ENCODE measurements at places on chromosomes 2 and 18.

GRCh38 chr2:201059961-201060755 is 11.3 kb downstream of the HYCC2 start:
- DNase-seq, result no peak

- no peak for DNase-seq
These were observed 46.5 kb downstream of the THNSL2 start for GRCh38 chr2:88216641-88217040.

DNA sequence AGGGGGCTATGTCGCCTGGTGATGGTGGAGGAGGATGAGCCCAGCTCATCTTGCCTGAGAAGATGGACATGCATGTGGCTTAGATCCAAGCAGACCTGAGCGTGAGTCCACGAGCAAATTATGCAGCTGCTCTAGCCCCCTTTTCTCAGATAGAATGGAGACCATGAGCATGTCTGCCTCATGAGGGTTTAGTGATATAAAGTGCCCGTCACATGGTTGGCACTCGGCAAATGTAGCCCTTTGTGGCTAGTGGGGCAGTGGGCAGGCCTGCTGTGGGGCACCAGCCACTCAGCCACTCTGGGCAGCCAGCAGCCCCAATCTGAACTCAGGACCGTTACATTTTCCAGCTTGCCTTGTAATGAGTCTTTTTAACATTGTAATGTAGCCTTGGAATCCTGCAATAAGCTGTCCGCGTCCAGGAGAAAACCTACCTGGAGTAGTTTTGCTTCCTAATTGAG is 92.1 kb upstream of the HS6ST1 start:
- no peak for DNase-seq

GRCh38 chr18:57311472-57311871 is 40.9 kb upstream of the ST8SIA3 start:
- no peak for DNase-seq

- DNase-seq, result no peak
These were observed 141.9 kb downstream of the MTCL1 start for GRCh38 chr18:8847066-8847755.

- no peak for DNase-seq
These were observed 235.9 kb downstream of the SETBP1 start for GRCh38 chr18:44916429-44917207.

DNA sequence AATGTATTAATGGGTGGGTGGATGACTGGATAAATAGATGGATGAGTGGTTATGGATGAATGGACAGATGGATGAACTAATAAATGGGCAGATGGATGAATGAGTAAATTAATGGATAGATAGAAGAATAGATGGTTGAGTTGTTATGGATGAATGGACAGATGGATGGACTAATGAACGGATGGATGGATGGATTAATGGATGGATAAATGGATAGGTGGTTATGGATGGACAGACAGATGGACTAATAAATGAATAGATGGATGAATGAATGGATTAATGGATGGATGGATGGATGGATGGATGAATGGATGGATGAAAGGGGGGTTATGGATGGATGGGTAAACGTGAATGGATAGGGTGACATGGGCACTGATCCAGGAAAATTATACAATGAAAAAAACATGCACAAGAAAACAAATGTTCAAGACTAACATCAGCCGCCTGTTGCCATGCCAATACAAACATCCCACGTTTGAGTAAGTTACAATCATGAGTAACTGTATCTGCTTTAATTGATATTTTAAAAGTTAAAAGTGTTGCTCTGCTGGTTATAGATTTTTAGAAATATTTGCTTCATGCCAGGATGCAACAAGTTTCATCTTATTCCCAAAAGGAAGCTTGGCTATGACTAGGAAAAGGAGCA is 20.8 kb downstream of the PXDN start:
- no peak for DNase-seq

DNA sequence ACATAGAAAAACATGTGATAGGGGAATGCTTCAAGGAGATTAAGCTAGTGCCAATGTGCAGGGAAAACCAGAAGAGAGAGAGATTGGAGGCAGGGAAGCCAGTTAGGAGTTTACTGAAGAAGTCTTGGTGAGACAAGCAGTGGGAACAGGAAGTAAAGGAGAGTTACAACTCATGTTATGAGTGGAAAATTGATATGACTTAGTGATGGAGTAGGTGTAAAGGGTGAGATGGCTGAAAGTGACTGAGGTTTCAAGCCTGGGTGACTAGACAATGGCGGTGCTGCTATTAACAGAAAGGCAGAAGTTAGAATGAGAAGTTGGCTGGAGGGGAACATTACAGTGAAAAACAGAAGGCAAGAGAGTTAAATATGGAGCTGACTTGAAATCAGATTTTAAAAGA is 16.5 kb downstream of the DOK1 start:
- no peak for DNase-seq

GRCh38 chr2:238875101-238875470 is 27.2 kb downstream of the TWIST2 start:
- peak; percentile 15 for DNase-seq

DNA sequence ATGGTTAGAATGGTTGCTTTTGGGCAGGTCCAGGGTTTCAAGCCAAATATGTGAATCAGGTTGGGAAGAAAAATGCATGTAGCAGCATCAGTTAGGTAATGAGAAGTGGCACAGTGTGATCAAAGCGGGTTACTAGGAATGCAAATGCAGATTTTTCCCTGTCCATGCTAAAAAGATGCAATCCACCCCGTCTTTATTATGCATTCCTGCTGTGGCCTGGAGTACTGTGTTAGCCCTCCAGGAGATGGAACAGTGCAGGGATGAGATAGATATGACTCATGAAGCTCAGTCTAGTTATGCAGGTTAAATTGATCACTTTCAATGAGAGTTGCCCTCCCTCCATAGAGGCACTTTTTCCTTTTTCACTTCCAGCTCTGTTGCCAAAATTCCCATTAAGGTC is 283.8 kb downstream of the CTNNA2 start:
- DNase-seq, result no peak

DNA sequence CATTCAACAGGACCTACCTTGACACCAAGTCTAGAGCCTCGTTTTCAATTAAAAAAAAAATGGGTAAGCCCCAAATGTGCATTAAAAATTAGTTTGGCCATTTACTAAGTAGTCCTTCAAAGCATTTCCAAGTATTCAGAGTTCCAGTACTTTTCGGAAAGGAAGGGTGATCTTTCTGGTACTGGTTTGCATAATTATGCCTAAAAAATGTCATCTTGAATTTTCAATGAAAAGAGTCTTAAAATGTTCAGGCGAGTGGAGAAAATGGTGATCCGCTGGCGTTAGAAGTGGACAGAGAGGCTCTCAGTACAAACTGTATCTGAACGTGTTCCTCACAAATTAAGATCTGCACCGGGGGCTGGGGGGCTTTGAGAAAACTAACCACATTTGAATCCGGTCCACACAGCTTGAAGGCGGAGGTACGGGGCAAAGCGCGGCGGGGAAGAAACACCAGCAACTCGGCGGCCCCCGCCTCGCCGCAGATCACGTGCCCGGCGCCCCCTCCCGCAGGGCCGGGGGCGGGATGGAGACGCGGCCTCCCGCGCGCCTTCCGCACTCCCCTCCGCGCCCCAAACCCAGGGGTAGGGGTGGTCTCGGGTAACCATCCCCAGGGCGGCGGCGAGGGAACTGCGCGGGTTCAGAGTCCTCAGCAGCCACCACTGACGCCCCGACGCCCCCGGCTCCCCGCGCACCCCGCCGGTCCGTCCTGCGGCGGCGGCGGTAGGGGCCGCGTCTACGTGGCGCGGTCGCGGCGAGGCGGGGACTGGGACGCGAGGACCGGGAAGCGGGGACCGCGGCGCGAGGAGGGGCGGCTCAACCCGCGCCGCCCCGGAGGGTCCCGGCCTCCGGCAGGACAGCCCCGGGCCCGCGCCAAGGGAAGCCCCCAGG is 564 bp downstream of the LPIN2 start:
- no peak for DNase-seq

- DNase-seq, result no peak
These were observed 244.3 kb downstream of the CNTNAP5 start for GRCh38 chr2:124269348-124269747.

DNA sequence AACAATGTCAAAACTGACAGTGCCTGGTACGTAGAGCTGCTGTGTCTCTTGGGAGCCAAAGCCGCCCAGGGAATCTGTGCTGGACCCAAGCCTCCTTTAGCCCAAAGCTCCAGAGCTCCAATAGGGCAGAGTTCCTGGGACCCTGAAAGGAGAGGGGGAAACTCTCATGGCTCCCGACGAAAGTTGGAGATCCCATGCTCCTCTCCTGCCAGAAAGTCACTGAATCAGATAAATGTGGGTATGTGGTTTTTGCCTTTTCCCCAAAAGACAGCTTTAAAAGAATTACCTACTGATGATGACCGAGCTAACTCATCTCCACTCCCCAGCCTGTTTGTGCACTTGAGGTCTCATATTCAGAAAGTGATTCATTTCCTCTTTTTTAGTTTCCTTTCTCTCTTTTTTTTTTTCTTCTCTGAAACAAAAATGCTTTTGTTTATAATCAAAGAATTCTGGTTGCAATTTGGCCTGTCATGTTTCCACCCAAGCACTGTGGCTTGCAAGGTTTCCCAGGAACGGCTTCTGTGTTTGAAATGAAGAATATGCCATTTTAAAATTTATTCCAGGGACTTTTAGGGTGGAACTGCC is 14.1 kb upstream of the PMAIP1 start:
- DNase-seq, result no peak

GRCh38 chr2:1672738-1673137 is 71.6 kb downstream of the PXDN start:
- no peak for DNase-seq

GRCh38 chr2:39989888-39990287 is 210.8 kb upstream of the THUMPD2 start:
- no peak for DNase-seq

DNA sequence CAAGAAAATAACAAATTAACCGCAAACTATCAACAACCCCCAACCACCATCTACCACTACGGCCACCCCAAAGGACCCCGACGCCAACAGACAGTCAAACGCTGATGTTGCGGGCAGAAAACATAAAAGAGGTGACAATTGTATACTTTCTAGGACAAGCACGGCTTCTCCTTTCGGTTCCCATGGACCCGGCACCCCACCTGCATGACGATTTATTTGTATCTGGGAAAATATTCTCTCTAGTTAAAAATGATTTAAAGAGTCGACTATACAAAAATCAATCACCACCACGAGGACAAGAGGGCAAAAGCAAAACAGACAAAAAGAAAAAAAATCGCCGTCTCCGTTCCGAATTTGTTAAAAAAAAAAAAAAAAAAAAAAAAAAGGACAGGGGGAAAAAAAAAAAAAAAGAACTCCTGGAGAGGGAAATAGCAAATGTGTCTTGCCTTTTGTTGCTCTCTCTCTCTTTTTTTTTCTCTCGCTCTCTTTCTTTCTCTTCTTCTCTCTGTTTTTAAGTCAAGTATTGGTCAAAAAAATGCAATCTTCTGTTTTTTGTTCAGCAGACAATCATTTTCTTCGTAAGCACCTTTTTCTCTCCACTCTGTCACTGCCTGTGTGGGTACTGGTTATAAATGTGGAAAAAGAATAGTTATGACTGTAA is 3.6 kb downstream of the SIX3 start:
- no peak for DNase-seq

- DNase-seq, result no peak
These were observed 7.1 kb downstream of the TPGS2 start for GRCh38 chr18:36821681-36822080.

- DNase-seq, result no peak
These were observed 32.0 kb downstream of the SULT1C4 start for GRCh38 chr2:108409768-108410167.

DNA sequence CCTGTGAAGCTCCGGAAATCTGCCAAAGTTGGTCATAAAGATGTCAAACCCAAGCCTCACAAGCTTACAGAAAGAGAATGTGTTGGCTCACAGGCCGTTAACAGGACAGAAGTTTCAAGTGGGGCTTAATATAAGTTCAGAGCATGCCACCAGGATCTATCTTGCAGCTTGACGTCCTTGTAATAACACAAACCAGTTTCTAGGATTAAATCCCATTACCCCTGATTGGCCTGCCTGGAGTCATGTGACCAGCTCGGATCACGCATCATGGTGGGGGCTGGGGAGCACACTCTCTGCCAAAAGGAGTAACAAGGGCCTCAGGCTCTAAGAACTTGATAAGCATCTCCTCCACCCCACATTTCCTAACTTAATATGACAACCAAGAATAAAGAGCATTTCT is 38.9 kb upstream of the SCG2 start:
- DNase-seq, result no peak

GRCh38 chr18:79681484-79682387 is 2.1 kb downstream of the CTDP1 start:
- no peak for DNase-seq

DNA sequence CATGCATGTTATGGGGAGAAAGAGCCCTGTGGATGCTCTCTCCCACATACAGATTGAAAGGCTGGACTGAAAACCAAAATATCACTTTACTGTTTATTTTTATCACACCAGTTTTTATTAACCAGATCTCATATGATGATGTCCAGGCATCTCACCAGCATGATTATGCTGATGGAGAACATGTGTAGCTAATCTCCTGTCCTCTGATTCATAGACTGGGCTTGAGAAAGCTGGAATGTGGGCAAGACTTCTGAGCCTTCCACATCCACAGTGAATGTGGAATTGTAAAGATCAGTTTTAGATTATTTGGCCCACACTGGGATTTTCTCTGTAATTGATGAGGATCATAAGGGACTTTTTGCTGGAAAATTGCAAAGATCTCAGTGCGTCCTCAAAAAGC is 137.9 kb downstream of the ICOS start:
- no peak for DNase-seq

DNA sequence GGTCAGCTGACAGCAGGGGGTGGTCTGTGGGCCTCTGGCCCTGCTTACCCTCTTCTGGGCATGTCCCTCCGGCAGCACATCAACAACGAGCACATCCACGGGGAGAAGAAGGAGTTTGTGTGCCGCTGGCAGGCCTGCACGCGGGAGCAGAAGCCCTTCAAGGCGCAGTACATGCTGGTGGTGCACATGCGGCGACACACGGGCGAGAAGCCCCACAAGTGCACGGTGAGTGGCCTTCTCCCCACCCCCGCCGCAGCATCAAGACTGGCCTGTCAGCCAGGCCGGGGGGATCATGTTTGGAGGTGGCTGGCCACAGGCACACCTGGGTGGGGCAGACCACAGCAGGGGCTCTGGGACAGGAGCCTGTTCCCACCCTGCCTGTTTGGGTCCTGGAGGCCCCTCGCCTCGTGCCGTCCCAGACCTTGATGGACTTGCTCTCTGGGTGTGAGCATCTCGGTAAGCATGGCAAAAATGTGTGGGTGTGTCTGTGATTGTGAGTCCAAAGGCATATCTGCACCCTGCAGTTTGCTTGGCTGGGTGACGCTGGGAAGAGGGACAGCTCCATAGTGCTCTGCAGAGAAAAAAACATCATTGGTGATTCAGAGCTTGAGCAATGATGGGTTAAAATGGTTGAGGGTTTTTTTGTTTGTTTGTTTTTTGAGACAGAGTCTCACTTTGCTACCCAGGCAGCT is 242.8 kb downstream of the GLI2 start:
- no peak for DNase-seq

Measured in kidney (tissue), 22 donors.